Muscle of back (tissue), 13 donors: ENCODE measurements at places on chromosomes 6 and 20.

GRCh38 chr6:110075406-110075805, 97.3 kb downstream of the GPR6 start:
- no peak for DNase-seq

DNA sequence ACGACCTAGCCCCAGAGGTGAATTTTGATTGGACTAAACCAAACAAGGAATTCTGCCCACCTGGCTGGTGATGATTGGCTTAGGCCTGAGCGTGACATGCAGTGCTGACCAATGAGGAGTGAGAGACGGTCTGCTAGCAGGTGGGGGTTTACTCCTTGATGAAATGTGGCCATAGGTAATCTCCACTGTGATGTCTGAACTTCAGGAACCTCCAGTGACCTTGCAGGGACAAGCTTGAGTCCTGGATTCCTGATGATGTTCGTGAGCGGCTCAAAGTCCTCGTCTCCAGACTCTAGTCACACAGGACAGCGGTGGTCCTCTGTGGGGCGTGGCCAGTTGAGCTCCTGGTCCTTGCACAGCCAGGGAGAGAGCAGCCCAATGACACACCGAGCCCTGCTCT, 8.4 kb downstream of the VSX1 start:
- DNase-seq = no peak

DNA sequence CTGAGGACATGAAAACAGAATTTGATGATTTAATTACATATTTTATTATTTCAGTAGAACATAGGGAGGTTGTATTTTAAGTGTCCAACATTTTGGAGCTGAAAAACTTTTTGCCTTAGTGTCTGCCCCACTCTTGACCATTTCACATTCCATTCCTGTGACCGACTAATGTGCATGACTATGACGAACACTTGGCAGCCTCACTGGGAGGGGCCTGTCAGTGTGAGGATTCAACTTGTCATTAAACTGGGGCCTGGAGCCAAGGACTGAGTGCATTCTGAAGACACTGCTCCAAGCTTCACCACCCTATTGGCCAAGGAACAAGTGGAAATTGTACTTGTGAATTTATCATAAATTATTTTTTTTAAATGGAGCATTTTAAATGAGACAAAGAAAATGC, 661.3 kb downstream of the BCKDHB start:
- DNase-seq = peak; percentile 79

DNA sequence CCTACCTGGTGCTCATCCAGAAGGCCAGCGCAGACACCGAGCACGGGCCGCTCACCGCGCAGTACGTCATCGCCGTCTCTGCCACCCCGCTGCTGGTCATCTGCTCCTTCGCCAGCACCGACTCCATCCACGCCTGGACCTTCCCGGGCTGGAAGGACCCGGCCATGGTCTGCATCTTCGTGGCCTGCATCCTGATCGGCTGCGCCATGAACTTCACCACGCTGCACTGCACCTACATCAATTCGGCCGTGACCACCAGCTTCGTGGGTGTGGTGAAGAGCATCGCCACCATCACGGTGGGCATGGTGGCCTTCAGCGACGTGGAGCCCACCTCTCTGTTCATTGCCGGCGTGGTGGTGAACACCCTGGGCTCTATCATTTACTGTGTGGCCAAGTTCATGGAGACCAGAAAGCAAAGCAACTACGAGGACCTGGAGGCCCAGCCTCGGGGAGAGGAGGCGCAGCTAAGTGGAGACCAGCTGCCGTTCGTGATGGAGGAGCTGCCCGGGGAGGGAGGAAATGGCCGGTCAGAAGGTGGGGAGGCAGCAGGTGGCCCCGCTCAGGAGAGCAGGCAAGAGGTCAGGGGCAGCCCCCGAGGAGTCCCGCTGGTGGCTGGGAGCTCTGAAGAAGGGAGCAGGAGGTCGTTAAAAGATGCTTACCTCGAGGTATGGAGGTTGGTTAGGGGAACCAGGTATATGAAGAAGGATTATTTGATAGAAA, 2.0 kb downstream of the SLC35D3 start:
- no peak for DNase-seq

DNA sequence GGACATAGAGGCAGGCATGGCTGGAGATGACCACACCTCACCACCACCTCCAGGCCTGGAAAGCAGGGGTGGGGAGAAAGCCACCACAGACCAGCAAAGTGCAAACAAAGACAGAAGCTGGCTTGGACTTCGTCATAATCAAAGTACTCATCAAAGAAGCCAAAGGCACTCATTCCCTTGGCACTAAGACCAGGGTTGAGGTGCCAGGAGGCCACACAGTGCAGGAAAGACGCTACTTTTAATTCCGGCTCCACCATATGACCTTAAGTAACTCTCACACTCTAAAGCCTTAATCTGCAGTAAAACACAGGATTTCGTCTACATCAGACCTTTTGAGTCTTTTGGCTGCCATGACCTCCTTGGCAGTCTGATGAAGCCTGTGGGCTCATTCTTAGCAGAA, 123.1 kb downstream of the HIVEP2 start:
- DNase-seq = no peak
